ENCODE measurements at places on chromosomes 2 and 18. TPM values are rescaled to one million over a fixed set of nuclear protein-coding genes. Genes with fewer than 3 reads are reported as not detected.

DNA sequence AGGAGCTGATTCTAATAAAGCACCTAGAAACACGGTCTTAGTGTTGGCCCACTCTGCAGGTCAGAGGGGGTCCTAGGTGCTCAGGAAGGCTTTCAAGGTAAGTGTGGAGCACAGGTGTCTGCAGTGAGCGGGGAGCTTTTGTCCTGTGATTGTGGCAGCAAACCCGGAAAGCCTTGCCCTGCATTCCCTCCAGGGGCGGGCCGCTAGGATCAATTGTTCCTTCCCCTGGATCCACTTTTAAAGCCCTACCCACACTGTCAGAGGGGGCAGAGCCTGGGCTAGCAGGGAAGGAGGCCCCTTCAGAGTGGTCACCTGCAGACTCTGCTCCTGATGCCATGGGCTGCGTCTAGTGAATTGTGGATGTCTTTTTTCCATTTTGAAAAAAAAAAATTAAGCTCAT, 176.0 kb downstream of the CTIF start:
- no peak for DNase-seq

DNA sequence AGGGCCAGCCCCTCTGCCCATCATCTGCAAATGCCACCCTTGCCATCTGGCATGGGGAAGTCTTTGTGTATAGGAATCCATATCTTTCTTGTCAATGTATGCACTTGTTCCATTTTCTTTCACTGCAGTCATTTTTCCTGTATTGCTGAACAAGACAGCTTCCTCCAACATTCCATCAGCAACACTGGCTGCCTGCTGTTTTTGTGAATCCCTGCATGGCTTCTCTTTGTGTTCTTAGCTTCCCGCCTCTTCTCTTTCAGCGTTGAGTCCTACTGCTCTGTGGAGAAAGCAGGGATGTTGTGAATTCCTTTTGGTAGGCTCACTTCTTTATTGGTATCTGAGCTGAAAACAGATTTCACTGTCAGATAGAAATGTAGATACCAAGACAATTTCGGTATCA, 150.0 kb downstream of the LPIN1 start:
- no peak for DNase-seq

DNA sequence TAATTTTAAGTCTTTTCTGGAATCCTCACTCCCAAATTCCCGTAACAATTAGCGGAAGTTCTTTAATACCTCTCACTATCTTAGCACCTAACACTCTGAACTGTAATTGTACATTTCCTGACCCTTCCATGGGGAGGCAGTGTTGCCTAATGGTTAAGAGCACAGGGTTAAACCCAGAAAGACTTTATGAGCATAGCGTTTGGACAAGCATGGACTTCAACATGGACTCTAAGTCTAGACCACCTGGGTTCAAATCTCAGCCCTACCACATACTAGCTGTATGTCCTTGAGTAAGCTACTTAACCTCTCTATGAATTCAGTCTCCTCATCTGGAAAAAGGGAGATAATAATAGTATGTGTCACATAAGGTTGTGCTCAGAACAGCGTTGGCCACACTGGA, 13.0 kb downstream of the ANTXR1 start:
- DNase-seq = no peak

- no peak for DNase-seq
These were observed 627.0 kb upstream of the SLC39A10 start for GRCh38 chr2:195029804-195030654.

DNA sequence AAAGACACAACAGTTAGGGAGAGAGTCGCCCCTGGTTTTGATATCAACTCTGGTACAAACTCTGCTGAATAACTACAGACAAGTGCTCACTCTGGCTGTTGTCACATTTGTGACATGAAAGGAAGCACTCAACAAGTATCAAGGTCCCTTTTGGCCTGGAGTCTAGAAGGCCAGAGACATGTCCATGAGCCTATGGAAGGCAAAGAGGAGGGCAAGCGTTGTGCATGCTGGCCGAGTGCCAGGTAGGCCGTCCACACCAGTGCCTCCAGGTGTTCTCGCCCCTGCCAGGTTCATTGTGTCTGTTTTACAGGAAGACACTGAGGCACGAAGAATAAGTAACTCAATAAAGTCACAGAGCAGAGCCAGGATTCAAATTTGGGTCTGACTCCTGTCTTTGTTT, 21.1 kb downstream of the ILKAP start:
- no peak for DNase-seq

GRCh38 chr2:150137338-150138069, 350.0 kb downstream of the RND3 start:
- no peak for DNase-seq

GRCh38 chr2:20533993-20534622, 87.2 kb downstream of the RHOB start:
- DNase-seq = no peak

DNA sequence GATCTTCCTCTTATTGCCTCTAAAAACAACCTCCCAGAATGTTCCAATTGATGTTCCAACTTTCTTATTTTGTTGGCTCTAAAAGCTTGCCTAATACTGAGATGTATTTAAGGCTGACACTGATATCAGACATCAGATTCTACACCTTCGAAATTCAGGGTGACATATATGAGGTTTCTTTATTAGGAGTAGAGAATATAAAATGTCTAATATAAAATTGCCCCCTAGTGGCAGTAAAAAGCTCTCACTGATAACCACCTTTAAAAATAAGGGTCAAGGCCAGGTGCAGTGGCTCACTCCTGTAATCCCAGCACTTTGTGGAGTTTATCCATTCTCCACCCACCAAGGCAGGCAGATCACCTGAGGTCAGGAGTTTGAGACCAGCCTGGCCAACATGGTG, 789.7 kb upstream of the SLC39A10 start:
- DNase-seq = no peak

DNA sequence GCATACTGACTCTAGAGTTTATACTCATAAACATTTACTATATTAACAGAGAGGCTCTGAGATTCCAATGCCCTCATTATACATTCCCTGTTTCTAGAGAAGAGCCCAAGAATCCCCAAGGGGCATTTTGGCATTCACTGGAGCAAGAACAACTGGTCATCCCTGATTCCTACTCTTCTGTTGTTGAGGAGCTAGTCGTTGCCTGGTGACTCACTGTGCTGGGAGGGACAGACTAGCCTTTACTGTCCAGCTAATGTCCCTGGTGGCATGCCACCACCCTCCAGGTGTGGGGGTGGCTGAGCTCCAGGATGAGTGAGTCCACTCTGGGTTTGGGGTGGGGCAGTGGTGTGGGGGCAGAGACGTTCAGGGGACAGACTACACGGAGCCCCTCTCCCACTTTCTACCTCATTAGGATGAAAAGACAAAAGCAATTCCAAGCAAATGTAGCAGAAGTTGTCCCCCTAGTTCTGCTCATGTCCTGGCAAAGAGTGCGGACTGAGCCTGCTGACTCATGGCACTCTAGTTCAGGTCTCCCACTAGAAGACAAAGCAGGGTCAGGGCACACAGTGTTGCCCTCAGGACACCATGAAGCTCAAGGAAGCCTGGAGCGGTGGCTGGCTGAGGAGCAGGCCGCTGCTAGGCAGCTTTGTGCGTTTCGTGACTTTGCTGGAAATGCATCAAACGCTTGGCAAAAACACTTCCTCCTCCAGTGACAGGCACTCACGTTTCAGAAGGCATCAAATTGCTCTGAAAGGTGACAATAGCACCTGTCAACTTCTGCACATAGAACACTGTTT, 49.4 kb downstream of the RHOB start:
- no peak for DNase-seq

DNA sequence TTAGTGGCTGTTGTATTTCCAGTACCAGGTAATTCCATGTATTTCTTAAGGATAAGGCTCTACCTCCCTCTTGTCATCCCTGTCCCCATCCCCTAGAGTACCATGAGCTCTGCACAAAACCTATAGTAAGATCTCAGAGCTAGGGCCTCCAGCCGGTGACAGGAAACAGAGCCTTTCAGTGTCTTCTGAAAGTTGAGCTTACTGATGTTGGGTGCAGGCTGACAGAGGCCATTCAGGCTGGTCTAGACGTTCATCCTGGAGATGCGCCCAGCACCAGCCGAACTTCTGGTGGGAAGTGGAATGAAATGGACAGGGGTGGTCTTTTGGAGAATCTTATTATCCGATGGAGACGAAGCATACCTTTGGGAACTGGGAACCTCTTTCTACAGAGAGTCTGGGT, 16.7 kb upstream of the LYPD6B start:
- DNase-seq = no peak

- DNase-seq = no peak
These were observed 77.2 kb upstream of the CD226 start for GRCh38 chr18:70024829-70025228.

DNA sequence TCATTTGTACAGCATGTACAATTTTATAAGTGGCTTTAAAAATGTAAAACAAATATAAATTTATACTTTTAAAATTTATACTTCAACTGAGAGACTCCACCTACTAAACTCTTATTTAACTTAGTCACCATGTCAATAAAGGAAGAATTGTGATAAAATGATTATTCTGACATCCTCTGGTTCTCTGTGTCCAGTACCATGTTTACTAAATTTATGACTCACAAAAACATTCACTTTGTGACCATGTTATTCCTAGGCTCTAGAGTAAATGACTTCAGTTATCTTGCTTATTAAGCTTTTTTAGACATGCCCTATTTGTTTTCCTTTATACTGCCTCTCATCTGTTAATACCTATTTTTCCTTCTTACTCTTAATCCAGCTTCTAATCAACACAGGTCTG, 959.6 kb upstream of the SLC39A10 start:
- no peak for DNase-seq

- DNase-seq = no peak
These were observed 99.2 kb upstream of the FOSL2 start for GRCh38 chr2:28293416-28293815.

GRCh38 chr18:24014986-24015638, 558 bp downstream of the TTC39C start:
- peak; percentile 41 for DNase-seq

DNA sequence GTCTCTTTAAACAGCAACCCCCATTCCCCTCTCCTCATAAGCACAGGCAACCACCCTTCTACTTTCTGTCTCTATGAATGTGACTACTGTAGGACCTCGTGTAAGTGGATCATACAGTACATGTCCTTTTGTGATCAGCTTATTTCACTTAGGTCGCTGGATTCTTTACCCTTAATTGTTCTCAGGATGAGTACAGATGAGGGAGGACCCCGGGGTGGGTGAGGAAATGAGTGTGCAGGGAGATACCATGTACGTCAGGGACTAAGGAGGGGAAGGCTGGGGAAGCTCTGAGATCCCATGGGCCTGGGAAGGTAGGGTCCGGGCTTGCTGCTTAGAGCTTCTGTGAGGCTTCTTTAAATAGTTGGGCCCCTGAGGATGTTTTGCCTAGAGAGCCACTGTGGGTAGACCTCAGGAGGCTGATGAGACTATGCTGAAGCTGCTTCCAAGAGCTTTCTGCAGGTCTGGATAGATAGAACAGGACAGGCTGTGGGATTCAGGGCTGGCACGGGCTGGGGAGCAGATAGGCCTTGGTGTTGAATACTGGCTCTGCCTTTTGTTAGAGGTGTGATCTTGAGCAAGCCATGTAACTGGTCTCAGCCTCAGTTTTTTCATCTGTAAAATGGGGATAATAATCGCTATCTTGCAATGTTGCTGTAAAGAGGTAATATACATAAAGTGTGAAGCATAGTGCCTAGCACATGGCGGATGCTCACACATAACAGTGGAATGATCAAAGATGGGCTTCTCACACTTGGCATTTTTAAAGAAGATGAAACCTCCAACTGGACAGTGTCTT, 155.3 kb downstream of the PRKCE start:
- DNase-seq = no peak

- DNase-seq = no peak
These were observed 27.3 kb downstream of the GKN2 start for GRCh38 chr2:68925295-68925896.

- no peak for DNase-seq
These were observed 154.3 kb downstream of the PLCL1 start for GRCh38 chr2:197958592-197959150.

GRCh38 chr2:7449298-7449697, 532.1 kb downstream of the RNF144A start:
- DNase-seq = no peak

- no peak for DNase-seq
These were observed 249.2 kb upstream of the GCFC2 start for GRCh38 chr2:75959724-75960471.

DNA sequence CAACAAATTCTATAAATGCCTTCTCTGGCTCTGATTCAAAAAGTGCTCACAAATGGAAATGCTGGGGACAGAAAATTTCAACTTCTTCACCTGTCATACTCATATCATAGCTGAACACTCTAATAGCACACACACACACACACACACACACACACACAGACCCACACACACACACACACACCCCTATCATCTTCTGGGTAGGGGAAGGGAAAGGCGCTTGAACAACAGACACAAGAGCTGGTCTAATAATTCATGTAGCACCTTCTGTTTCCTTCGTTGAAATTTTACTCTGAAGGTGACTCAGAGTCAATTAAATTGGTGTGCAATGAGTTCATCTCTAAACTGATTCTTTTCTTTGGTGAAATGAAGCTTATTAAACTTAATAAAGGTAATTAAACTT, 32.9 kb downstream of the CD28 start:
- no peak for DNase-seq

- no peak for DNase-seq
These were observed 265.5 kb downstream of the NAPG start for GRCh38 chr18:10791169-10791831.

Gene CBLN2
- not detected for total RNA-seq

Gene C2orf66
- total RNA-seq = not detected

Gene C2orf15
- total RNA-seq = not detected

Gene DYSF
- 81.3 TPM for total RNA-seq

Gene TMEM163
- 0.91 TPM for total RNA-seq

Gene DSG1
- 0.14 TPM for total RNA-seq

Data from heart left ventricle (tissue), 16 donors.